ENCODE measurements at places on chromosomes 2 and 18. TPM values are rescaled to one million over a fixed set of nuclear protein-coding genes. Genes with fewer than 3 reads are reported as not detected.

The SERPINB11 gene
- not detected for total RNA-seq

GRCh38 chr2:85811180-85812093 lies 57.6 kb downstream of the ATOH8 start:
- DNase-seq, result peak; percentile 53

- DNase-seq, result no peak
These were observed 314.3 kb upstream of the POU3F3 start for GRCh38 chr2:104539649-104540048.

DNA sequence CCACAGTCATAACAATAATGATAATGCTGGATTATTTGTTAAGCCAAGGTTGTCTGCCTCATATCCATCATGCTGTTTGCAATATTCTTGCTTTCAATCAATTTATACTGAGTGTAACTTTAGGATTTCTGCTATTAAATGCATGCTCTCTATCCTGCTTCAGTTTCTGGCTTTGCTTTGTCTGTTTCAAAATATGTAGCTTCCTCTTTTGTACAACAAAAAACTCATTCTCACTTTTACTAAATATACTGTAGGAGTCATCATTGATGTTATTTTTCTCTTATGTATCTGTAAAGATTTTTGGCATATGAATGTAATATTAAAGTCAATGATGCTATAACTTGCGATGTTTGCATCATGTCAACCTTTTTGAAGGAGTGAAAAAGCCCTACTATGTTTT lies 149.3 kb downstream of the GPD2 start:
- no peak for DNase-seq

GRCh38 chr2:234846599-234847363 lies 105.0 kb upstream of the SH3BP4 start:
- DNase-seq, result no peak

- peak; percentile 30 for DNase-seq
These were observed 35.0 kb upstream of the PSMD14 start for GRCh38 chr2:161273038-161273760.

- no peak for DNase-seq
These were observed 84.3 kb upstream of the CRIM1 start for GRCh38 chr2:36271266-36271665.
